ENCODE measurements at places on chromosomes 2 and 18.
A peak's percentile ranks its signal among the peaks of the same experiment; 100 is the strongest.

GRCh38 chr18:8965398-8965797 is 137.1 kb upstream of the NDUFV2 start:
- DNase-seq, result no peak

DNA sequence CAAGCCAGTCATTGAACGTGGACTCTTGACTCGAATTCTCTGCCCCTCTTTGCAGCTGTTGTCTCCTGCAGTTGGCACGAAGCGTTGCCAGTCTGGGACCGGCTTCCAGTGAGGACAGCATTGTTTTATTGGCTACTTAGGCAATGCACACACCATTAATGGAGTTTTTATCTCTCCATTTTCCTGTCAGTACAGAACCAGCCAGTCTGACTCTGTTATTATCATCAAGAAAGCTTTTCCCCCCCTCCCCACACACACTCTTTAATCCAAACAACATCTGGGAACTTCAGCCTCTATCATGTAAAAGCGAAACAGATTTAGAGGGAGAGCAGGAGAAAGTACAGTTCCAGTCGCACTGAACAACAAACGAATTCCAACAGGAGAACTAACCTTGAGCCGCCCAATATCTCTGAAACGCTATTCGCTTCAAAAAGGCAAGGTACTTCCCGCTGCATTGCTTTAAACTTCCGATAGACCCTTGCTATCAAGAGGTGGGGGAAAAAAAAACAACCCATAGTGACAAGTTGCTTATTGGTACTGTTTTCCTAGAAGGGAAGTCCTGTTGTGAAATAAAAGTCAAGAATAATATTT is 38.2 kb downstream of the ACVR1 start:
- peak; percentile 5 for DNase-seq

GRCh38 chr18:45449418-45450227 is 165.7 kb upstream of the SLC14A2 start:
- DNase-seq, result no peak

DNA sequence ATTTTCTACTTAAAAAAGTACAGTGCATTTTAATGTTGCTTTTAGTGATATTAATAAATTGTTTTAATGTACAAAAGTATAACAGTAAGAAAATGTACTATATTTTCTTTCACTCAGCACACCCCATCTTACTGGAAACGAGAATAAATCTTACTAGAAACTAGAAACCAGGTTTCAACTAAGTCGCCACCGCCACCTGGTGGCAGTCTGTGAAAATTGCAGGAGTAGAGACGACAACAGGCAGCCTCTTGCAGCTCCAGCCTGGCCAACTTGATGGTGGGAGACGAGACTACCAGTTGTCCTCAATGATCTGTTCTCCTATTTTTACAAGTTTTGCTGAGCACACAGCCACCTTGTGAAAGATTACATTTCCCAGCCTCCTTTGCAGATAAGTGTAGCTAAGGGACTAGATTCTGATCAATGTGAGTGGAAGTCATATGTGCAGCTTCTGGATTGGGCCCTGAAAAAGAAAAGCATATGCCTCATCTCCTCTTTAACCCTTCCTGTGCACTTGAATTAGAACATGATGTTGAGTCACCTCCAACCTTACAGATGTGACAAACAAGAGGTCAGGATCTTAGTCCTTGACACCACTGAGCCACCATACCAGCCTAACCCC is 8.7 kb downstream of the OTOF start:
- peak; percentile 83 for DNase-seq

DNA sequence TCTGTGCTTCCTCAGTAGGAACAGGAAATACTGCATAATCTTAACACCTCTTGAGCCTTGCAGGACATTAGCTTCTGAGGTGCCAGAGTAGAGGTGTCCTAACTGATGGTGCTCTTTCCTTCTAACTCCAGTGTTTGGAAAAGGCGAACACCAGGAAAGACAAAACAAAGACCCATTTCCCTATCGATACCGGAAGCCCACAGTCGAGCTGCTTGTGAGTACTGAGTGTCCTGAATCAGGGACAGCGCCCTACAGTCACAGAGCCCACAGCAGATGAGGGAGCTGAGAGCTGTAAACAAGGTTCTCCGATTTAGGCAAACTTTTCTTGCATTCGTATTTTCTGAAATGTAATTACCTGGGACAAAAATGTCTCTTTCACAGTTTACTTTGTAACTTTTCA is 50.7 kb downstream of the SLC14A2 start:
- no peak for DNase-seq

GRCh38 chr2:172931256-172931894 is 144.3 kb upstream of the MAP3K20 start:
- DNase-seq, result peak; percentile 40

DNA sequence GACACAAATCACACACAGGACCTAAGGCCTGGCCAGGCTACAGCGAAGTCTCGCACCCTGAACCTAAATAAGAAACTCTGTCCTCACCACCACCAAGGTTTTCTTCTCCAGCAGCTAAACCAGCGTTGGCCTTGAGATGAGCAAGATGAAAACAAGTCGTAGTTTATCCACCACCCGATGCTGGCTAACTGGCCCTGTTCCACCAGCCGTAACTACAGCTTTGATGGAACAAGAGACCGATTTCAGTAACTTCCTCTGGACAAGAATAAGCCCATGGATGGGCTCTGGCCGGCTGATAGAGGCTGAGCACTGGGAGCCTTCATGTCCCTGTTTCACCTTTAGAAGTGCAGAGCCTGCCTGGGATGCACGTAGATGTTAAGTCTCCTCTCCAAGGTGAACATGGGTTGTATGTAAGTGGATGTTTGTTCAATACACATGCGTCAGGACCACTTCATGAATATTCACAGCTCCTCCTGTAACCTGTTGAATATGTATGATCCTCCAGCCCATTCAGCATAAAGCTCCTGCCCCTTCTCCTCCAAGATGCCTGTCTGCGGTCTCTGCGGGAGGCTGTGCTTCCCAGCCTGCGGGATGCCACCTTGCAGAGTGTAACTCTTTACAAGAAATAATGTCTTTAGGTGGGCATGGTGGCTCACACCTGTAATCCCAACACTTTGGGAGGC is 24.2 kb downstream of the ADI1 start:
- DNase-seq, result no peak

DNA sequence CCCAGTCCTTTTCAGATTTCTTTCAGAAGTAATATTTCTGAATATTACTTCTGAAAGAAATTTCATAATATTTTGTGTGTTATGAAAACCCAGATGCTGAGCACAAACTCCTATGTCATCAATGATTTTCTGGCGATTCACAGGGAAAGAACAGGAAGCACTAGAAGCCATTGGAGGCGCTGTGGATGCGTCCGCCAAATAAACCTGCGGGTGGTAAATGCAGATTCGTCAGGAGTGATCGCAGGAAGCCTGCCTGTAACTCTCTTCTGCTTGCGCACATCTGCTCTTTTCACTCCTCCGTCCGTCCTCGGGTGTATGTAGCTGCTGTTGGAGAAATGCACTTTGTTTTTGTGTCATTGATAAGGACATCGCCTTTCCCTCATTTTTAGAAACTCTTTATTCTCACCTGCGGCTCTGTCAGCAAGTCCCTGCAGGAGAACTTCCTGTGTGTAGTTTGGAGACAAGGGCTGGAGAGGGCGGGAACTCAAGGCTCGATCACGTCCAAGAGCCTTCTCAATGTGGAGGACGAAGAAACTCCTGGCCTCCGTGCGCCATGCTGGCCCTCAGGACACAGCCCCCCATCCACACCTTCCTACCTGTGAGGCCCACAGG is 483.8 kb downstream of the GALR1 start:
- DNase-seq, result no peak

DNA sequence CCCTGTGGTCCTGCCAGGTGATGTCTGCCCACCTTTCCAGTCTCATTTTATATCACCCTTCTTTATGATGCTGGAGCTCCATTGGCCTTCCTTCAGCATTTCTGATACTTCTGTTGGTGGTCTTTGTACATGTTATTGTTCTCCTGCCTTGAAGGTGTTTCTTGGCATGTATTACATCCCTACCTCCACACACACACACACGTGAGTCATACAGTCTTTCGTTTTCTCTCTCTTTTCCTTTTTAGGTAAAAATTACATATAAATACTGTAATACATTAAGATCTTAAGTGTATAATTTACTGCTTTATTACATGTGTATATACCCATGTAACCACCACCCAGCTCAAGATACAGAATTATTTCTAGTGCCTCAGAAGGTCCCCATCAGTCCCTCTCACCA is 10.2 kb upstream of the ADGRF3 start:
- DNase-seq, result no peak

DNA sequence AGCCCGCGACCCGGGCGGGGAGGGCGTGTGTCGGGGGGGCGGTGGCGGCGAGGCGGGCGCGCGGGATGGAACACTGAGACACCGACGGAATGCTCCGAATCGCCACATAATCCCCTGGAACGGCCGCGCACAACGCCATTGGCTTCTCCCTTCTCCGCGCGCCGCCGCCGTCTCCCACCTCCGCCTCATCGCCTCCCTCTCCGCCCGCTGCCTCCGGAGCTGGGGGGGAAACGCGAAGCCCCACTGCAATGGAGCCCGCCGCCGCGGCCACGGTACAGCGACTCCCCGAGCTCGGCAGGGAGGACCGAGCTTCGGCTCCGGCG is at the start of gene PHLPP1:
Gene PHLPP1 (plus strand): TSS at position 106 of the 323 bp plus-strand sequence. CDS start 143 bp downstream, at position 249.
- no peak for DNase-seq

- no peak for DNase-seq
Observed at GRCh38 chr2:118029025-118029424, 15.2 kb upstream of the CCDC93 start.

- no peak for DNase-seq
Observed at GRCh38 chr2:46273919-46274318, 23.3 kb upstream of the EPAS1 start.

- no peak for DNase-seq
Observed at GRCh38 chr18:5439986-5440696, 103.7 kb downstream of the EPB41L3 start.

DNA sequence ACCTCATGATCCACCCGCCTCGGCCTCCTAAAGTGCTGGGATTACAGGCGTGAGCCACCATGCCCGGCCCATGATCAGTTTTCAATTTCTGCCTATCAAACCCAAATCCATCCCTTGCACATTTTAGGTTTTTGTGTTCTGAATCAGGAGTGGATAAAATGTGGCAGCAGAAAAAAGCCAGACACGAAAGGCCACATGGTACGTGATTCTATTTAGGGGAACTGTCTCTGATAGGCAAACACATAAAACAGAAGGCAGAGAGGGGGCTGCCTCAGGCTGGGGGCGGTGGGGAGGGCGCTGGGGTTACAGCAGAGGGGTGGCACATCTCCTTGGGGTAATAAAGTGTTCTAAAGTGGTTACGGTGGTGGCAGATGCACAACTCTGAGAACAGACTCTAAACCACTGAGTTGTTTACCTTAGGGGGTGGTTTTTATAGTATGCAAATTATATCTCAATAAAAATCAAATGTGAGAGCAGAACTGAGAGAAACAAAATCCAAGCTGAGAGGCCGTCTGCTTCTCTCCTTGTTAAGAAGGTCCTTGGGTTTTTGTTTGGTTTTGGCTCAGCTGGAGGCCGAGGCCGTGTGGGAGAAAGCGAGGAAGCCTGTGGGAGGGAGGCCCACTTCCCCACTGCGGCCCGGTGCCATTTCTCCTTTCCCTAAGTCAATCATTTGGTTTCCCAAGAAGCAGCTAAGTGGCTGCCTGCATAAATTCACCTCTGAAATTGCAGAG is 78.0 kb downstream of the SOWAHC start:
- DNase-seq, result no peak

DNA sequence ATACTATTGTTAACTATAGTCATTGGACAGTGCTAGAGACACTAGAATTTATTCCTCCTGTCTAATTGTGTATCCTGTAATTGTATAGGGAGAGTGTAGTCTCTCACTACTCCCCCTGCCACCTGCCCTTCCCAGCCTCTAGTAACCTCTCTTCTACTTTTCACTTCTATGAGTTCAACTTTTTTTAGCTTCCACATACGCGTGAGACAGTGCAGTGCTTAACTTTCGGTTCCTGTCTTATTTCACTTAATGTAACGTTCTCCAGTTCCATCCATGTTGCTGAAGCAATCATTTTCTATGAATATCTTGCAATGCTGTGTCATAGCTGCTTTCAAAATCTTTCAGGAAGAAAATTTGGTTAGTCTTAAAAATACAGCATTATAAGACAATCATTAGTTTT is 22.8 kb upstream of the RUFY4 start:
- DNase-seq, result no peak

GRCh38 chr2:209640358-209640757 is 131.3 kb upstream of the UNC80 start:
- no peak for DNase-seq

DNA sequence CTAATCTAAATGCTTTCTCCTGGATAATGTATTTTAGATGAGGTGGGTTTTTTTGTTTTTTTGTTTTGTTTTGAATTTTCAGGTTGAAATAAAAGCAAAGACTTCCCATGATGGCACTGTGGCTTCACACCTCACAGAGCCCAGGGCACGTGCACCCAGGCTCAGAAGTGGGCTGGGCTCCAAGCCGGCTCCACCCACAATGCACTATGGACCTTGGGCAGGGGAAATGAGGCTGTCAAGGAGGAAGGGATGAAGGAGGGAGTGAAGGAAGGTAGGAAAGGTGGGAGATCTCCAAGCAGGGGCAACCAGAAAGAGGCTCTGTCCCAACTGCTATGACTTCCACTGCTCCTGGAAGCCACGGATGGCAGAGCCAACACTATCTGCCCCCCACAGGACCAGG is 60.4 kb downstream of the BIN1 start:
- no peak for DNase-seq

- no peak for DNase-seq
Observed at GRCh38 chr2:128298286-128298685, 20.4 kb downstream of the HS6ST1 start.

DNA sequence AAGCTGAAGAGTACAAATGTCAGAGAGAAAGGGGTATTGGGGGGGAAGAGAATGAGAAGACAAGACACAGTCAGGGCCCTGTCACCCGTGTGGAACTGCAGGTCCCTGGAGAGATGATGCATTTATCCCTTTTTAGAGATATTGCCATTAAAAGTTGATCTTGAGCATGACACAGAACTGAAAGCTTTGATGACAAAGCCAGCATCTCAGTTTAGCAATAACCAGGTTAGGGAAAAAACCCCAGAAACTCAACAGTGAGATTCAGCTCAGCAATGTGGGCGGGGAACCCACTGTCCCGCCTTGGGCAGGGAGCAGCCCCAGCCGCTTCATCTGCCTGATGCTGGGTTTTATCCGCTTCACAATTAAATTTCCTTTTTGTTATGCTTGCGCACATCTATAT is 181.1 kb downstream of the NEDD4L start:
- DNase-seq, result no peak

- DNase-seq, result no peak
Observed at GRCh38 chr2:202007015-202007982, 26.4 kb upstream of the FZD7 start.

Data from hematopoietic multipotent progenitor cell treated with erythropoietin and hydrocortisone succinate and interleukin-3 and kit ligand, for 8 days (in vitro differentiated cells).